Fibroblast of upper back skin (primary cell): ENCODE measurements at places on chromosomes 6 and 20.
A peak's percentile ranks its signal among the peaks of the same experiment; 100 is the strongest.

DNA sequence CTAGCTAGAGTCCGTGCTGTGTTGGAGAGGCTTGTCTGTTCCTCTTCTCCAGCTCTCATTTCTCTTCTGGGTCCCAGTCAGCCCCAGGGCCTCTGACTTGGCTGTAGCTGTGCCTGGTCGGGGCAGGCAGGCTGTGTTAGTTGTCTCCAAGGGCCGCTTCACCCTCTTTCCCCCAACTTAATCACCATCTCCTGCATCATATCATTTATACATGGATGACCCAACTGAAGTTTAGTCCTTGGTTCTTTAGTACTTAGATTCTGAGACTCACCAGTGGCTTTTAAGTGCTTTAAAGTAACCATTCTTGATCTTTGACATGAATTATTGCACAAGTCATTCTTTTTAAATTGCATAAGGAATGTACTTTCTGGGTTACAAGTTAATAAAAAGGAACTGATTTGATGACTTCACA is 127.3 kb downstream of the RTN4IP1 start:
- DNase-seq: no peak

DNA sequence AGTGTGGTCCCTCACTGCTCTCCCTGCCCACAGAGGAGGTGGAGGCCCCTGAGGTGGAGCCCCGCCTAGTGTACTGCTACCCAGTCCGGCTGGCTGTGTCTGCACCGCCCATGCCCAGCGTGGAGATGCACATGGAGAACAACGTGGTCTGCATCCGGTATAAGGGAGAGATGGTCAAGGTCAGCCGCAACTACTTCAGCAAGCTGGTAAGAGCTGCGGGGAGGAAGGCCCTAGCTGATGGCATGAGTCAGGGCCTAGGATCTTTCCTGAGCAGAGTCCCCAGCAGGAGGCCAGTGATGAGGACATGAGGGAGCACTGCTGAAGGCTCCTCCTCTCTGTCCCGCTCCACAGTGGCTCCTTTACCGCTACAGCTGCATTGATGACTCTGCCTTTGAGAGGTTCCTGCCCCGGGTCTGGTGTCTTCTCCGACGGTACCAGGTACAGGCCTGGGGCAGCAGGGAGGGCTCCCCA is 11.2 kb downstream of the PCIF1 start:
- DNase-seq: peak; percentile 26

DNA sequence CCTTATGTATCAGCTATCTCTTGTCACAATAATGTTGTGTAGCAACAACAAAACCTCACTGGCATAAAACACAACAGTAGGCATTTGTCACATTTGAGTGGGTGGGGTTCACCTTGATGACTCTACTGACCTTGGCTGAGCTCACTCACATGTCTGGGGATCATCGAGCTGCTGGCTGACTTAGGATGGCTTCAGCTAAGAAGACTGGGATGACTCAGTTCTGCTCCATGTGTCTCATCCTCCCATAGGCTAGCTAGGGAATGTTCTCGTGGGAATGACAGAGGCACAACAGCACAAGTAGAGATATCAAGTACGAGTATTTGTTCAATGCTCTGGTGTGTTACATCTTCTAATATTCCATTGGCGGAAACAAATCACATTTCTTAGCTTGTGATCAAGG is 167.9 kb downstream of the PLCB1 start:
- no peak for DNase-seq

DNA sequence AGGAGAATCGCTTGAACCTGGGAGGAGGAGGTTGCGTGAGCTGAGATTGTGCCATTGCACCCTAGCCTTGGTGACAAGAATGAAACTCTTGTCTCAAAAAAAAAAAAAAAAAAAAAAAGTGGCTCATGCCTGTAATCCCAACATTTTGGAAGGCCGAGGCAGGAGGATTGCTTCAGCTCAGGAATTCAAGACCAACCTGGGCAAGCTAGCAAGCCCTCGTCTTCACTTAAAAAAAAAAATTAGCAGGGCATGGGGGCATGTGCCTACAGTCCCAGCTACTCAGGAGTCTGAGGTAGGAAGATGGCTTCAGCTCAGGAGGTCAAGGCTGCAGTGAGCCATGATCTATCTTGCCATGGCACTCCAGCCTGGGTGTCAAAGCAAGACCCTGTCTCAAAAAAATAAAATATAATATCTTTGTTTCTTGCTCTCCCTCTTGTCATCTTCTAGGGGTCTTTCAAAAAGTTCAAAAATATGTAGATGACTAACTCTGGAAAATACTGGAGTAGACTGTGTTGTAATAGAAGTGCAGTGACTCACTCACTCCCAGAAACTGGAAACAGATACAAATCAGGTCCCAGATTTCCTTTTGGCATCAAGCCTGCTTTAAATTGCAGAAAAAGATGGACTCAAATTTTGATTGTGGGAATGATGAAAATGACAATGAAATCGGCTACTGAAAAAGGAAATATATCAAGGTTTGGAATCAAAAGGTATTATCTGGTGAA is 2.8 kb upstream of the GINM1 start:
- DNase-seq: peak; percentile 91

- peak; percentile 29 for DNase-seq
These were observed 233.4 kb downstream of the CD109 start for GRCh38 chr6:73929405-73929804.

DNA sequence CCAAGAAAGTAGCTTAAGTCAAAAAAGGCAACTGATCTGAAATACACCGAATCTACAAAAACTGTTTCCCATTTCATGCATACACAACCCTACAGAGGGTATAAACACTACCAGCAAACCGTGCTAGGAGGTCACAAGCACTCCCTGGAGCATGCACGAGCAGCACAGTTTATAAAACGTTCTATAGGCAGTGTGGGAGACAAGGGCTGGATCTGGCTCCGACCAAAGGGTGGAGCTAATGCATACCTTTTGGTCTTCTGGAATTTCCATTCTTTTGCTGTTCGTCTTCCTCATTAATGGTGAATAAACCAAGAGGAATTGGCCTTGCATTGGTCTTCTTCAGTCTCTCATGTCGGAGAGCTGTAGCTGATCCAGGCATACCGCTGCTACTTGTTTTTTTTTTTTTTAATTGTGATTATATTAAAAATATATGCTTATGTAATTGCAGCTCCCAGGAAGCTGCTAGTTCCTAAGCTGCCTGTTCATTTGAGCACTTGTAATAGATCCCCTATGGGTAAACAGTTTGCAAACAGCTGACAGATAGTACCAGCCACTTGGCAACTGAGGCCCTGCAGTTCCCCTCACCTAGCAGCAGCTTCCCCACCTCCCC is 24.5 kb downstream of the MAP7 start:
- DNase-seq: peak; percentile 57

- peak; percentile 41 for DNase-seq
These were observed 38.8 kb downstream of the SRC start for GRCh38 chr20:37384683-37385174.

DNA sequence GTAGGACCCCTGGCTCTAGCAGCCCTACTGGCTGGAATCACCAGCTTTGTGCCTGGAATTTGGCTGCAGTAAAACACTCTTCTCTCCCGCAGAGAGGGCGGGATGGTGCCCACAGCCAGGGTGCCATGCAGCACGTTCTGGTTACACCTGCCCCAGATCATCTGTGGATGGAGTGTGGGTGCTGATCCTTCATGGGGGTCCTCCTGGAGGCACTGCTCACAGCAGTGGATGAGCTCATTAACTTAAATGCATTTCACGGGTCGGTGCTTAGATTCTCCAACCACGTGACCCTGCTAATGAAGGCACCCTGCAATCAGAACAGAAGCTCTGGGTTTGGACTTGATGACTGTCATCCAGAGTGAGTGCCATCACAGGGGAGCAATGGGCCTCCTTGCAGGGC is 138.6 kb upstream of the AFDN start:
- DNase-seq: no peak

- DNase-seq: no peak
These were observed 257.8 kb downstream of the RNGTT start for GRCh38 chr6:88705601-88706000.

DNA sequence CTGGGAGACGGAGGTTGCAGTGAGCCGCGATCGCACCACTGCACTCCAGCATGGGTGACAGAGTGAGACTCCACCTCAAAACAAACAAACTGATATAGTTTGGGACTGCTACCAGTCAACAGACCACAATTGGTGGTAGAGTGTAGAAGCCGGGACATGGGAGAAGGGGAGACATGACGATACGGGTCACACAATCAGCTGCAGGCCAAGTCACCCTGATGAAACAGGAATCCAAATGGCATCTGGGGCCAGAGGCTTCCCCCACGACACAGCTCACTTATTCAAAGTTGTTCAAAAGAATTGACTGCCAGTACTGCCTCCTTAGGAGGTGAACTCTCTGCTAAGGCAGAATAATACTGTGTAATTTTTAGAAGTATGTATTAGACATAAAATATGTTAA is 27.5 kb downstream of the AMD1 start:
- no peak for DNase-seq
